ENCODE measurements at places on chromosomes 3 and 15.

GRCh38 chr15:71892335-71892734, 82.0 kb downstream of the NR2E3 start:
- no peak for DNase-seq

- DNase-seq, result no peak
These were observed 44.5 kb downstream of the LRCH3 start for GRCh38 chr3:197835509-197835908.

- DNase-seq, result no peak
These were observed 73.7 kb downstream of the ECT2 start for GRCh38 chr3:172824229-172824628.

DNA sequence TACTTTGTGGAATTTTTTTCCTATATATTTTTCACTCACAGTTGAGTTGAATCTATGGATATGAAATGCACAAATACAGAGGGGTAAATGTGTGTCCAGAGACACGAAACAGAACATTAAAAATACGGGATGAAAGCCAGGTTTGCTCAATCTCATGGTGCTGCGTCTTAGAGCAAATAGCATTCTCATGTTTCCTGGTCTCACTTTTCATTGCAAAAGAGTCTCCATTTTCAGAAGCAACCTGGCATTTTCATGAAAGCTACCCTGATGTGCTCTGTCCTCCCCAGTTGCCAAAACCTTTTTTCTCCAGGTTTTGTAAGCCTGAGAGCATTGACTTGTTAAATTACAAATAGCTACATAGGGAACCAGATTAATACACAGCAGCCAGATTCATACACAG, 49.5 kb upstream of the MBNL1 start:
- no peak for DNase-seq

DNA sequence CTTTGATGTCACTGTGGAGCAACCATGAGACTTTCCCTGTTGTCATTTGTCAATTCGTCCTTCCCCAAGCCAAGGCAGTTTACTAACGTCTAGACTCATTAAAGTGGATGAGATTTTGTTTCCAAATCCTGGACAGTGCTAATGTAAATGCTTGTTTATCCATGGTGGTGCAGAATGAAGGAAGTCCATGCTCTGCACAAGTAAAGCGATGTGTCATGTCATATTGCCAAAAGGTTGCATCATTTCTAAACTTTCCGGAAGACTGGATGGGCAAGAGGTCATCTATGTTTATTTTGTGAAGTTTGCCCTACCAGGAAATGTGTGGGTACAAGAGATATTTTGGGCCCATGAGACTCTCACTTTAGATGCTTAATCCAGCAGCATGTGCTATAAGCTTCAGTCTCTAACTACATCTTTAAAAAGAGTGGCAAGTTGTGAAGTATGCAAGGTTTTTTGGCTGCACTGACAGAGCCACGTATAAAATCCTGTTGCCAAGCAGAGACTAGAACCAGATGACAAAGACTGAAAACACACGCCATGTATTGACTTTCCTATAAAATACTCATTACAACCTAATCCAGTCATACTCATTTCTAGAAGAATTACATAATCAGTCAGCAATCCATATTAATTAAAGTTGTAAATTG, 72.1 kb upstream of the FNDC3B start:
- no peak for DNase-seq

- peak; percentile 82 for DNase-seq
These were observed 922 bp downstream of the RAB11A start for GRCh38 chr15:65869954-65870871.

DNA sequence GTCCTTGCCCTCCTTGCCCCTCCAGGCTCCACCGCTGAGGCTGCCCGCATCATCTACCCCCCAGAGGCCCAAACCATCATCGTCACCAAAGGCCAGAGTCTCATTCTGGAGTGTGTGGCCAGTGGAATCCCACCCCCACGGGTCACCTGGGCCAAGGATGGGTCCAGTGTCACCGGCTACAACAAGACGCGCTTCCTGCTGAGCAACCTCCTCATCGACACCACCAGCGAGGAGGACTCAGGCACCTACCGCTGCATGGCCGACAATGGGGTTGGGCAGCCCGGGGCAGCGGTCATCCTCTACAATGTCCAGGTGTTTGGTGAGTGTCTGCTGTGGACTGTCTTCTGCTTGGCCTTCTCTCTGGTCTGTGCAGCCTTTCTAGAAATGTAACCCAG, 61.0 kb downstream of the BOC start:
- peak; percentile 71 for DNase-seq

DNA sequence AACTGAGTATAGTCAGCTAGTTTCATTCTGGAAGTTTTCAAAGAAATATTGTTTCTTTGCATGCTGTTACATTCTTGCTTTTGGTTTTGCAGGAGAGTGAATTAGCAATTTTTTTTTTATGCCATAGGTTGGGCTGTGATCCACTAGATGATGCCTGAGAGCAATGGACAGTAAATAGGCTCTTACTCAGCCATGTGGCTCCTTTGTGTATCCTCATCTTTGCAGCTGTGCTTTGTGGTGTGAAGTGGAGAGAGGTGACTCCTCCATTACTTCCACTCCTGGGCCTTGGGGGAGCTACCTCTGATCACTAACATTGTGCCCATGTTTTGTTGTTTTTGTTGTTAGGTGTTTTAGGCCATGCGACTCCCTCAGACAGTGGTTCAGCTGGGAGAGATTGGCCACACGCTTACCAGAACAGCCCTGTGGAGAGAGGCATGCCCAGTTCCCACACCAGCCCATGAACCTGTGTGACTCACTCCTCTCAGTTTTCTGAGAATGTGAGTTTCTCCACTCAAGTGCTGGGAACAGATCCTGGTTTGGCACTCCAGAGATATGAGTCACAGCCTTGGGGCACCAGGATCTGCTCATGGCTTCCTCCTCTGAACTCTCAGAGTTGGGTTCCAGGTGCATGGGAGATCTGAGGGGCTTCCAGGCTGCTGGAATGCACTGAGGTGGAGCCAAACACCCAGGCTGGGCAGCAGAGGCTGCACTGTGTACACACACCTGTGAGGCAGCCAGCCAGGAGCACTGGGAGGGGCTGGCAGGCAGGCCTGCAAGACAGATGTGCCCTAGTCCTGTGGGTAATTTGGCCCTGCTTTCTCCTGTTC, 785.3 kb downstream of the ROBO2 start:
- DNase-seq, result no peak

DNA sequence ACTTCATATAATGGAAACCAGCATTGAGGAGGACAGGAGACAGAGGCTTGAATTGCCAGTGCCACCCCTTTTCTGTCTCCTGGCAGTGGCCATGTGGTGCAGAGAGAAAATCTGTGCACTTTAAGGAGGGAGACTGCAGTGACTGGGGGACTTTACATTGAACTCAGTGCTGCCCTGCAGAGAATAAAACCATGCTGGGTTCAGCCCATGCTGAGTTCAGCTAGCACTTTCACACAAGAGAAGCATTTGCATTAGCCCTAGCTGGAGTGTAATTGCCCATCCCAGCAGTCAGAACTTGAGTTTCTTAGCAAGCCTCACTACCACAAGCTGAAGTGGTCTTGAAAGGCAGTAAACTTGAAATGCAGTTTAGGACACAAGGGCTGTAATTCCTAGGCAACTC, 677.5 kb downstream of the ZPLD1 start:
- DNase-seq, result no peak

DNA sequence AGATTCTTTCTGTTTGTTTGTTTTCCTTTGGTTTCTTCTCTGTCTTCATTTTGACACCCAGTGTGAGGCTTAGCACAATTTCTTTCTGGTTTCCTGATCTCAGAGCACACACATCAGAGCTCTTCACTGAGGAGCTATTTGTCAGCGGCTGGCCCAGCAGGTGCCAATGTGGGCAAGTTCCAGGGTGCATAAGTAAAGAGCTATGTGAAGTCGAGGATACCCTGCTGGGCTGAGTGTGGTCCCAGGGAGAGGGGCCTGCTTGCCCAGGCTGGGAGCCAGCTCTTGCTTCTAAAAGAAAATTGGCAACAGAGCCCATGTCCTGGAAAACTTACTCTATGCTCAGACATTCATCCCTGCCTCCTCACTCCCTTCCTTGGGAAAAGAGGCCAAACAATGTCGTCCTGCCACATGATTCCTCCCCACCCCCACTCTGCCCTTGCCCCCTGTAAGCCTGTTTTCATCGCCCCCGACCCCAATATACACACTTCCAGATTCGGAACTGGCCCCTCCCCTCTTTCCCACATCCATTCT, 101.2 kb downstream of the ST8SIA2 start:
- DNase-seq, result no peak

GRCh38 chr3:99693636-99694035, 55.2 kb downstream of the COL8A1 start:
- DNase-seq, result no peak

- DNase-seq, result no peak
These were observed 4.1 kb downstream of the FBN1 start for GRCh38 chr15:48641416-48641815.

DNA sequence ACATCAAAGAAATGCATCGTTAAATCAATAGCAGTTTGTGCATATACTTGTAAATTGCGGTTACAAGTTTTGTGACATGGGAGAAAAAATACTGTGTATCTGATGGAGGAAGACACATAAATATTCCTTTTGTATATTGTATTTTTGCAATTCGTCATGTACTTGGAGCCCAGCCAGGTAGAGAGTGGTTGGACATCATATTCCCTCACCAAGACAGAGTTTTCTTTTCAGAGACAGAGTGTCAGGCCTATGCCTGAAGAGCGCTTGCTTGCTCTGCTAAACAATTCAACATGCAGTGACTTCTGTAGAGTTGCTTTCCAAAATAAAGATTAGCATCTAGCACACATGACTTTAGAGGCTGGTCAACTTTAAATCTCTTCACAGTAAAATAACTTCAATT, 24.8 kb upstream of the MEIS2 start:
- no peak for DNase-seq

GRCh38 chr3:109952924-109953323, 615.6 kb upstream of the DPPA4 start:
- DNase-seq, result no peak
